ENCODE measurements at places on chromosomes 6 and 20.
A peak's percentile ranks its signal among the peaks of the same experiment; 100 is the strongest.

GRCh38 chr6:140956571-140957369 is 1176.0 kb upstream of the GJE1 start:
- H3K27ac ChIP-seq: no peak overlapping the region
- no peaks in the 10 kb centered on the region for H3K36me3 ChIP-seq
- no peaks in the 10 kb centered on the region for H3K4me1 ChIP-seq

DNA sequence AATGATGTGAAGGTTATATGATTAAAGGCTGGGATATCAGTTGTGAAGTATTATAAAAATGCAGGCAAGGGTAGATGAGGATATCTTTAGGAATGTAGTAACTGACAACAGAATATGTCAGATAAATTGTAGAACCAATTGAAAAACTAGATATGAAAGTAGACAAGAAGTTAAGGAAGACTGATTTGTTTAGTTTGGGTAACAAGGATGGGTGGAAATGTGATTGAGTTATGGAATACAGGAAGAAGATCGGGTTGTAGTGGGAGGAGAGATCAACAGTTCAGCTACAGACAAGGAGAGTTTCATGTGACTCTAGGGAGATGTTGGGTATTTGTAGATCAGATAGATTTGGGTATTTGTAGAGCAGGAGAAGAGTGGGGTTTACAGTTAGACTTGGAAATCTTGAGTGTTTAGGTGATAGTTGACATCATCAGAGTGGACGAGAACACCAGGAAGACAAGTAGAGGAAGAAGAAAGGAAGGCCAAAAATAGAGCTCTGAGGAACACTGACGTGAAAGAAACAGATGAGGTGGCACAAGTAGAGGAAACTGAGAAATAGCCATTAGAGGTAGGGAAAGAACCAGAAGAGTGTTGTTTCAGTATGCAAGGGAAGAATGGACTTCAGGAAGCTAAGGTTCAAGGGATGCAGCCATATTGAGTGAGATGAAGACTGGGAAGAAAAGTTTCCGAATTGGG is 12.1 kb upstream of the TSPYL1 start:
- no peaks in the 10 kb centered on the region for H3K36me3 ChIP-seq
- no peak for DNase-seq
- peaks cover 6% of the 10 kb centered on the region for H3K4me1 ChIP-seq
- H3K27ac ChIP-seq: no peak overlapping the region
- no peak overlapping the region for H3K4me3 ChIP-seq
- no peaks in the 10 kb centered on the region for H3K27me3 ChIP-seq

- H3K4me1 ChIP-seq: no peaks in the 10 kb centered on the region
- no peak overlapping the region for H3K4me3 ChIP-seq
- no peak for DNase-seq
- no peaks in the 10 kb centered on the region for H3K27me3 ChIP-seq
- no peak overlapping the region for H3K27ac ChIP-seq
Observed at GRCh38 chr6:45880159-45880558, 135.5 kb downstream of the CLIC5 start.

GRCh38 chr20:40691566-40692239 is 2.7 kb upstream of the MAFB start:
- no peak overlapping the region for H3K4me3 ChIP-seq
- H3K27ac ChIP-seq: no peak overlapping the region
- H3K27me3 ChIP-seq: peaks cover 31% of the 10 kb centered on the region
- no peaks in the 10 kb centered on the region for H3K36me3 ChIP-seq
- peak; percentile 80 for DNase-seq

DNA sequence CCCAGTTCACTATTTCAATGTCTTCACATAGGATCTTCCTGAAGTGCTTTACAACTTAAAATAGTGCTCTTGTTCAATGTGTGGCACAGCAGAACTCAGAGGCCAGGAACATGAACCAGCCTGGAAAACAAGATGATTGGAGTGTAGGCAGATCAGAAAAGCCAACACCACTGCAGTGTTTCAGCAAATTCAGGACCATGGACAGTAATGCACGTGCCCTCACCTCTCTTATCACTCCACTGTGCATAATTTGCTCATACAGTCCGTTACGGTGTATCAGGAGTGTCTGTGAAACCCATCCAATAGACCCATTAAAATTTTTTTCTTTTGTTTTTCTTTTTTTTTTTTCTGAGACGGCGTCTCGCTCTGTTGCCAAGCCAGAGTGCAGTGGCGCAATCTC is 27.6 kb upstream of the HACE1 start:
- H3K27me3 ChIP-seq: peaks cover 6% of the 10 kb centered on the region
- no peak overlapping the region for H3K4me3 ChIP-seq
- DNase-seq: no peak
- H3K36me3 ChIP-seq: no peaks in the 10 kb centered on the region
- H3K27ac ChIP-seq: no peak overlapping the region
- no peaks in the 10 kb centered on the region for H3K4me1 ChIP-seq

- H3K27me3 ChIP-seq: no peaks in the 10 kb centered on the region
- peaks cover 21% of the 10 kb centered on the region for H3K4me1 ChIP-seq
- peak overlapping the region; percentile 70 for H3K27ac ChIP-seq
- no peak for DNase-seq
- no peaks in the 10 kb centered on the region for H3K36me3 ChIP-seq
Observed at GRCh38 chr6:165574220-165575157, 88.6 kb downstream of the PDE10A start.

- no peak overlapping the region for H3K27ac ChIP-seq
- no peaks in the 10 kb centered on the region for H3K27me3 ChIP-seq
- DNase-seq: no peak
- H3K36me3 ChIP-seq: no peaks in the 10 kb centered on the region
Observed at GRCh38 chr6:139490482-139490881, 116.0 kb upstream of the CITED2 start.

DNA sequence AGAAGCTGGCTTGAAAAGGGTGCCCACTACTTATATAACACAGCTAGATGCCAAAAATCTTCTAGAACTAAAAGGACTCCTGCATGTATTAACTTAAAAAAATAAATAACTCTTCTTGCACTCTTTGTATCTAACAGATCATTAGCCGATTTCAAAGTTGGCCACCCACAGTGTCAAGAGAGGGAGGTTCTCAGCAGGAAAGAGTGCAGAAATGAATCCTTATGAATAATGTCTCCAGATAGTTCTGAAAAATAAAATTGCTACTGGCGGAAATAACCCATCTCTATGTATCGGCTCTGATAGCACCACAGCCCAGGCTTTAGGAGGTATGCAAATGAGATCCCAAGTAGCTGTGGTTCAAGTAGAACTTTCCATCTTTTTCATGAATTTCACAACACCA is 232.7 kb downstream of the PHF3 start:
- H3K4me3 ChIP-seq: no peak overlapping the region
- H3K27ac ChIP-seq: no peak overlapping the region
- no peaks in the 10 kb centered on the region for H3K36me3 ChIP-seq
- no peak for DNase-seq
- no peaks in the 10 kb centered on the region for H3K27me3 ChIP-seq

GRCh38 chr6:106773996-106774629 is 144.7 kb downstream of the QRSL1 start:
- no peaks in the 10 kb centered on the region for H3K4me1 ChIP-seq
- no peak for DNase-seq
- H3K27ac ChIP-seq: no peak overlapping the region

GRCh38 chr6:131754088-131754487 is 43.3 kb upstream of the CTAGE9 start:
- H3K36me3 ChIP-seq: no peaks in the 10 kb centered on the region
- no peak overlapping the region for H3K4me3 ChIP-seq
- no peak overlapping the region for H3K27ac ChIP-seq
- no peaks in the 10 kb centered on the region for H3K4me1 ChIP-seq
- no peak for DNase-seq
- no peaks in the 10 kb centered on the region for H3K27me3 ChIP-seq

DNA sequence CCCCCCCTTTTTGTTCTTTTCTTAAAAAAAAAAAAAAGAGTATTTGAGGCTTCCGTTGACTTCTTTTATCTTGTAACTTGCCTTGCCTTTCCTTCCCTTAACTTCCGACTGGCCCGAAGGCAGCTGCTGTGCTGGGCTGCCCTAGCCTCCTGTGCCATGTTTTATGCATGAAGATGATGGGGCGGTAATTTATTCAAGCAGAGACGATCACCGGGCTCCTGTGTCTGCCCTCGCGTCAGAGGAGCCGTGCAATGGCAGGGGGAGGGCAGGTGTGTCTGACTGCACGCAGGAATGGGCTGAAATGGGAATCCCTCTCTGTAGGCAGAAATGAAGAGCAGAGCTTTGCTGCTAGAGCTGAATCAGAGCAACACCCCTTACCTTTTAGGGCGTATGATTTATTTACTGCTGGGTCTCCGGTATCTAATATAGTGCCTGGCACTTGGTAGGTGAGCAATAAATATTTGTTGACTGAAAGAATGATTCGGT is 106.3 kb upstream of the RIPOR2 start:
- no peak overlapping the region for H3K4me3 ChIP-seq
- no peak overlapping the region for H3K27ac ChIP-seq
- no peak for DNase-seq
- no peaks in the 10 kb centered on the region for H3K4me1 ChIP-seq
- no peaks in the 10 kb centered on the region for H3K27me3 ChIP-seq
- H3K36me3 ChIP-seq: no peaks in the 10 kb centered on the region

DNA sequence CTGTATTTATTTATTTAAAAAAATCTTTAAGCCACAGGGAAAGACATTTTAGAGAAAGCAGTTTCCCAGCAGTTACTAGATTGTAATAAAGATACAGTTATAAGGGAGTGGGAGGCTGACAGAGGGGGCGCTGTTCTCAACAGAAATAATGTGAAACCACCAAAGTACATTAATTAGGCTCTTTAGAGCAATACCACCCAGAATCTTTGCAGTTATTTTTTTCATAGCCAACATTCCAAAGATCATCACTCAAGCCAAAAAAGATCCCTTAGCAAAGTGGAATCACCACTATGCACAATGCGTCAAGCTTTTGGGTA is 331.3 kb upstream of the DEFB112 start:
- no peaks in the 10 kb centered on the region for H3K27me3 ChIP-seq
- H3K27ac ChIP-seq: no peak overlapping the region
- no peak overlapping the region for H3K4me3 ChIP-seq
- H3K36me3 ChIP-seq: no peaks in the 10 kb centered on the region

GRCh38 chr6:13531956-13532355 is 42.4 kb upstream of the SIRT5 start:
- H3K27ac ChIP-seq: no peak overlapping the region
- no peak for DNase-seq
- no peaks in the 10 kb centered on the region for H3K36me3 ChIP-seq
- no peak overlapping the region for H3K4me3 ChIP-seq

GRCh38 chr6:88953550-88954386 is 9.7 kb downstream of the RNGTT start:
- H3K27ac ChIP-seq: no peak overlapping the region
- no peaks in the 10 kb centered on the region for H3K27me3 ChIP-seq
- H3K4me3 ChIP-seq: no peak overlapping the region
- H3K36me3 ChIP-seq: peaks cover 8% of the 10 kb centered on the region
- no peaks in the 10 kb centered on the region for H3K4me1 ChIP-seq

DNA sequence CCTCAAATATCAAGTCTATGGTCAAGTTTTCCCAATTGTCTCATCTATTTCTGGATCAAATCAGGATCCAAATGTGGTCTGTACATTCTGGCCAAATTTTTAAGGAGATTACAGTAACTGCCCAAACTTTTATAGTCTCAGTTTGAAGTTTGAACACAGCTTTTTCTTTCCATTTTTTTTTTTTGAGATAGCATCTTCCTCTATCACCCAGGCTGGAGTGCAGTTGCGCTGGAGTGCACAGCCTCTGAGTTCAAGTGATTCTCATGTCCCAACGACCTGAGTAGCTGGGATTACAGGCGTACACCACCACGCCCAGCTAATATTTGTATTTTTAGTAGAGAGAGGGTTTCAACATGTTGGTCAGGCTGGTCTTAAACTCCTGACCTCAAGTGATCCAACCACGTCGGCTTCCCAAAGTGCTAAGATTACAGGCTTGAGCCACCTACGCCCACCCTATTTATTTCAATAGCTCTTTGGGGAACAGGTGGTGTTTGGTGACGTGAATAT is 84.9 kb upstream of the CARMIL1 start:
- H3K27ac ChIP-seq: peak overlapping the region; percentile 96
- DNase-seq: no peak
- no peaks in the 10 kb centered on the region for H3K27me3 ChIP-seq
- H3K36me3 ChIP-seq: no peaks in the 10 kb centered on the region

- no peaks in the 10 kb centered on the region for H3K36me3 ChIP-seq
- H3K4me1 ChIP-seq: no peaks in the 10 kb centered on the region
- no peak overlapping the region for H3K27ac ChIP-seq
- H3K27me3 ChIP-seq: peaks cover 51% of the 10 kb centered on the region
Observed at GRCh38 chr20:46543033-46543432, 7.4 kb downstream of the OCSTAMP start.

DNA sequence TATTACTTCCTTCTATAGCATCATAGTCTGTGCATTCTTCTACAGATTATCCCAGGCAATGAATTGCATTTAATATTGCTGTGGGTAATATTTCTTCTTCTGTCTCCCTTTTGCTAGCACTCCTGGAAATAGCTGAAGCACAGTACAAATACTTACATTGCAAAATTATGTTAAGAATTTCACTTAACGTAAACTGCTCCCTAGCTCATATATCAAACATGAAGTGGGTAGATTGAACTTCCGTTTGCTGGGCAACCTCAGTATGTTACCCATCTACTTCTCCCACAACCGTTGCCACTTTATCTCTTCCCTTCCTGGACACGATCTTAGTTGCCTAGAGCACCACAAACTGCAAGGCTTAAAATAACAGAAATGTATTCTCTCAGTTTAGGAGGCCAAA is 963.3 kb downstream of the KIF16B start:
- no peaks in the 10 kb centered on the region for H3K4me1 ChIP-seq
- no peaks in the 10 kb centered on the region for H3K36me3 ChIP-seq
- H3K4me3 ChIP-seq: no peak overlapping the region
- no peaks in the 10 kb centered on the region for H3K27me3 ChIP-seq

GRCh38 chr6:129599467-129599866 is 110.5 kb downstream of the ARHGAP18 start:
- DNase-seq: no peak
- H3K4me3 ChIP-seq: no peak overlapping the region
- H3K36me3 ChIP-seq: peaks cover 58% of the 10 kb centered on the region
- no peak overlapping the region for H3K27ac ChIP-seq

GRCh38 chr20:63372971-63373885 is 12.1 kb upstream of the CHRNA4 start:
- H3K36me3 ChIP-seq: no peaks in the 10 kb centered on the region
- no peak overlapping the region for H3K4me3 ChIP-seq
- peaks cover 67% of the 10 kb centered on the region for H3K27me3 ChIP-seq
- no peak overlapping the region for H3K27ac ChIP-seq
